ENCODE measurements at places on chromosomes 11 and 22.

GRCh38 chr22:42430528-42431125 lies 1.6 kb downstream of the NFAM1 start:
- DNase-seq = no peak

DNA sequence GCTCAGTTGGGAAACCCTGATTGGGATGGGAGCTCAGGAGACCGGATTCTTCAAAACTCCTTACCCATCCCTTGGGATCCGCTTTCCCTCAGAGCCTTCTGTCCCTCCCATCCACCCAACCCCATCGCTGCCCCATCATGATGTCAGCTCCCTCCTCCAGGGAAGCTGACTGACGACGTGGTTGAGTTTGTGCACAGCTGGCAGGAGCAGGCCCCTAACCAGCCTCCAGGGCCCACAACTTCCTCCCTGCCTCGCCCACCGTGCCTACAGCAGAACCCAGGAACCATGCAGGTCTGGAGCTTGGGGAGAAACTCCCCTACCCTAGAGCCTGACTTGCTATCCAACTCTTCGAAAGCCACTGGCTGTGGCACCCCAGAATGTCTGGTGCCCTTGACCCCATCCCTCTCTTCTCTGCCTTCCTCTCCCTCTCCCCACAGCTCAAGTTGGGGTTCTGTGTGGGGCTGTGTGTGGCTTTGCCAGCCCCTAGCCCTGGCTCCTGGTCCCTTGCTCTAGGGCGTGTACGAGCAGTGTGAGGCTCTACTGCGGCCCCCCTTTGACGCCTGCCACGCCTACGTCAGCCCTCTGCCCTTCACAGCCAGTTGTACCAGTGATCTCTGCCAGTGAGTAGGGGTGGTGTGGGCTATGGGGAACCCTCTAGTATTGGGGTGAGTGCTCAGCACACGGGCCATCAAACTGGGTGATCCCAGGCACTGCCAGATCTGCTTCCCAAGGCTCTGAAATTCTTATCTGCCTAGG lies 11.1 kb downstream of the OTOG start:
- DNase-seq = no peak

DNA sequence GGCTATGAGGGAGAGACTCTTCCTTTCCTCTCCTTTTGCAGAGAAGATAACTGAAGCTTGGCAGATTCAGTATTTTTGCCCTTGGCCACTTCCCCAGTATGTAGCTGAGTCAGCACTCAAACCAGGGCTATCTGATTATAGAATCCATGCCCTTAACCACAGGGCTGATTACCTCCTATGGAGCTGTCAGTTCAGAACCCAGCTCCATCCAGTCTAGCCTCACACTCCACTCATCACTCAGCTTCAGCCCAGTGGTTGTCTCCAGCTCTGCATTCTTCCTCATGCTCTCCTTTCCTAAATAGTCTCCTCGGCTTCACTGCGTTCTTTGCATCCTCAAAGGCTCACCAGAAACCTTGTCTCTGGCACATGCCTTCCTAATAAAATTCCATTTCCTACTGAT lies 151.6 kb upstream of the BLID start:
- no peak for DNase-seq

- no peak for DNase-seq
Observed at GRCh38 chr11:9625728-9626127, 38.1 kb upstream of the SWAP70 start.

DNA sequence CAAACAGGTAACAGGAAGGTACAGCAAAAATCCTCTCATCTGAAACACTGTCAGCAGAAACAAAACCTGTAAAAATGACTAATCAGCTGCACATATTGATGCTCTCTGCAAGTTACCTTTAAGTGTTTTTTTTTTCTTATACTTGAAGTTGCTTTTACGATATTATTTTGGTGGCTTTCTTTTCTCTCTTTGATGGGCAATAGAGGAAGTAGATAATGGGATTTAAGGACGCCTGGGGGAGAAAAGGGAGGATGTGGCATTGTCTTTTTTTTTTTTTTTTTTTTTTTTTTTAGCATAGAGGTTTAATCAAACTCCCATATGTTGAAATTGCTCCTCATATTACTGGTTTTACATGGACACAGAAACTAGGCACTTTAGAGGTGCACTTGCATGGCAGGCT lies 11.4 kb upstream of the ADSL start:
- DNase-seq = no peak
